Mammary epithelial cell (primary cell): ENCODE measurements at places on chromosomes 3 and 15. TPM values are rescaled to one million over a fixed set of nuclear protein-coding genes. Genes with fewer than 3 reads are reported as not detected.

DNA sequence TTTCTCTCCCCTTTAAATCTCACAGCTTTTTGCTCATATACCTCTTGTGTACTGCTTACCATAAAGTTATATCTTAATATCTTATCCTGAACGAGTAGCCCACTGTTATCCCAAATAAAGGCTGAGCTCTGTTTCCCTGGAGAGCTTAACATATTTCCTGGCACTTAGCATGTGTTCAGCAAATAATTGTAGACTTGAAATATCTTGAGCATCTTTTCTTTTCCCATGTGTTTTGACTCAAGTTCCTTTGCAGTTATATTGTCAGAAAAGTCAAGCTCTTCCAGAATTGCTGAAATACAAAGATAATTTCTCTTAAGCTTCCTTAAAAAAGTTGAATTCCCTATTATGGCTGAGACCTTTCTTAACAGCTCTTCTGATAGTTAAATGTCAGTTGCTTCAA is 150.5 kb downstream of the LPP start:
- DNase-seq, result no peak

- DNase-seq, result no peak
Measured at GRCh38 chr3:128698211-128699047, 27.6 kb upstream of the RAB7A start.

Gene HDAC11
- total RNA-seq, result 17.7 TPM

DNA sequence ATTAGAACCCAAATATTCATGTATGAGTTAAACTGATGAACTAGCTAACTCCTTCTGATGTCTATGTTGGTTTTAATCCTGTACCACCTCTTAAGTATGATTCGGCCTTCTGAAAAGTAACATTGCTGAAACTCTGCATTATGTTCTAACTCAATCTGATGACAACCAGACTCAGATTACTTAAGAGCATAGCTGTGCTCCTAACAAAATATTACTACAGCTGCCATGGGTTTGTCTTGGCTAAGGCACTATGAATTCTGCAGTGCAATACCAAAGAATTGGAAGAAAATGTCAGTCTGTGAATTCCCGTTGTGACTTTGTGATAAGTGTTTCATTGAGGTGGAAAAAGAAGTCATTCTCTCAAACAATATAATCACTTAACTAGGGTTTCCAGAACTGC is 224.4 kb downstream of the ZMAT3 start:
- DNase-seq, result no peak

- DNase-seq, result no peak
Measured at GRCh38 chr15:64749999-64750657, 25.3 kb downstream of the RBPMS2 start.

Gene ALCAM
- 88.4 TPM for total RNA-seq

- DNase-seq, result peak; percentile 58
Measured at GRCh38 chr3:9970020-9970652, 16.5 kb downstream of the EMC3 start.

Gene CDAN1
- total RNA-seq, result 9.3 and 15.0 TPM in 2 replicates

Gene GPR160
- total RNA-seq, result 0.33 TPM

DNA sequence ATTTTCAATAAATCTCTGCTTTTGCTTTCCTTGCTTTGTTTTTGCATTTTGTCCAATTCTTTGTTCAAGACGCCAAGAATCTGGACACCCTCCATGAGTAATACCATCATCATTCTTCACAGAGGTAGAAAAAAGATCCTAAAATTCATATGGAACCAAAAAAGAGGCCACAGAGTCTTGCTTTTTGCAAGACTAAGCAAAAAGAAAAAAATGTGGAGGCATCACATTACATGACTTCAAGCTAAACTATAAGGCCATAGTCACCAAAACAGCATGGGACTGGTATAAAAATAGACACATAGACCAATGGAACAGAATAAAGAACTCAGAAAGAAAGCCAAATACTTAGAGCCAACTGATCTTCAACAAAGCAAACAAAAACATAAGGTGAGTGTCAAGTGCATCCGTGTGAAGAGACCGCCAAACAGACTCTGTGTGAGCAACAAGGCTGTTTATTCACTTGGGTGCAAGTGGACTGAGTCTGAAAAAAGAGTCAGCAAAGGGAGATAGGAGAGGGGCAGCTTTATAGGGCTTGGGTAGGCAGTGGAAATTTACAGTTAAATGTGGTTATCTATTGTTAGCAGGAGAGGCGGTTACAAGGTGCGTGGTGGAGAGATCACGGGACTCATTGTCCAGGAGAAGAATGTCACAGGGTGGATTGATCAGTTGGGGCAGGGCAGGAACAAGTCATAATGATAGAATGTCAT is 10.9 kb downstream of the STRIT1 start:
- no peak for DNase-seq

Gene GUCA1C
- not detected in 2 replicates for total RNA-seq

Gene PP2D1
- not detected for total RNA-seq

DNA sequence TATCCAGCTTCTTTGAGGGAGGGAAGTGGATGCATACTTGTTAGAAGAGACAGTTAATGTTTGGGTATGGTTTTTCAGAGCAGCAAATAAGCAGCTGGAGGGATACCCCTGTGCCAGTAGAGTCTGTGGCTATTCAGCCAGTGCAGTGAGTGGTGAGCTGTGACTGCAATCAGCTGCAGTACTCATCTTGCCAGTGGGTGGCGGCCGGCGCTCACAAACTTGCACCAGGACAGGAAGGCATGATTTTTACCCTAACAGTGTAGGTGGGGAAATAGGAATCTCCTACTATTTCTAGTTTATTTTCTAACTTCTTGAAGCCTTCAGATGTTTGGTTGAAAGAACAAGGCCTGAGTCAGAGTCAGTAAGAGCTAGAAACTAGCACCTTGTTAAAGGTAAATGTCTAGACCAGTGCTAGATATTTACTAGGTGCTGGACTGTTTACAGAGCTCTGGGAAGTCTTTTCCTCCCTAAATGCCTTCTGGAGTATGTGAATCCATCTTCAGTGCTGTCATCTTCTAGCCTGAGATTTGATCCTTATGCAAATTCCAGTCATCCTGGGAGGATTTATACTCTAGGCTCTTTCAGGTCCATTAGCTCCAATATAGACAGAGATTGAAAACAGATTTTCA is 23.6 kb downstream of the TIMP4 start:
- DNase-seq, result peak; percentile 39

Gene PATL2
- total RNA-seq, result not detected

Gene MRPS25
- 15.2 TPM for total RNA-seq

DNA sequence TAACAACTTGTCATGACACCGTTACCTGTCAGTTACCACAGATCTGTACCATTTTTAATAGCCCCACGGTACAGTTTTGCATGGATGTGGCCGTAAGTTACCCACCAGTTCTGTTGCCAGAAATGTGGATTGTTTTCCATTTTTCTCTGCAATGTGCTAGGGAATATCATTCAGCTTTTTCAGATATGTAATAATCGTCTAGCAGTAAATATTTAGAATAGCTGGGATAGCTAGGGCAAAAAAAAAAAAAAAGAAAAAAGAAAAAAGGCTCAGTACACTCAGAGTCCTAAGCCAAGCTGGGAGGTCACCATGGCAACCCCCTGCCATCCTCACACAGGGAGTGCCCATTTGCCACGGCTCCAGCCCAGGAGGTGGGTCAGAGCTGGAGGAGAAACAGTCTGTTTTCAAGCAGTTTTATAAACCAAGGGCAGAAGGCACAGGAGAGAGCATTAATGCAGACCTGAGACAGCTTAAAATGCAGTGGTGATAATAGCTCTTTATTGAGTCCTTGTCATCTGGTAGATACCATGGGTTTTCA is 25.2 kb downstream of the PAQR5 start:
- DNase-seq, result no peak

GRCh38 chr15:40142428-40142827 is 18.4 kb upstream of the BUB1B start:
- DNase-seq, result no peak

GRCh38 chr15:38193496-38193895 is 59.1 kb upstream of the SPRED1 start:
- no peak for DNase-seq

GRCh38 chr15:60065951-60066350 is 61.8 kb downstream of the FOXB1 start:
- no peak for DNase-seq
